ENCODE measurements at places on chromosomes 12 and 14. TPM values are rescaled to one million over a fixed set of nuclear protein-coding genes. Genes with fewer than 3 reads are reported as not detected.

GRCh38 chr12:24363177-24363754 lies 413.8 kb upstream of the SOX5 start:
- no peak overlapping the region for H3K27ac ChIP-seq
- H3K36me3 ChIP-seq = no peaks in the 10 kb centered on the region
- no peaks in the 10 kb centered on the region for H3K27me3 ChIP-seq
- no peak overlapping the region for H3K4me3 ChIP-seq
- H3K4me1 ChIP-seq = peaks cover 18% of the 10 kb centered on the region

DNA sequence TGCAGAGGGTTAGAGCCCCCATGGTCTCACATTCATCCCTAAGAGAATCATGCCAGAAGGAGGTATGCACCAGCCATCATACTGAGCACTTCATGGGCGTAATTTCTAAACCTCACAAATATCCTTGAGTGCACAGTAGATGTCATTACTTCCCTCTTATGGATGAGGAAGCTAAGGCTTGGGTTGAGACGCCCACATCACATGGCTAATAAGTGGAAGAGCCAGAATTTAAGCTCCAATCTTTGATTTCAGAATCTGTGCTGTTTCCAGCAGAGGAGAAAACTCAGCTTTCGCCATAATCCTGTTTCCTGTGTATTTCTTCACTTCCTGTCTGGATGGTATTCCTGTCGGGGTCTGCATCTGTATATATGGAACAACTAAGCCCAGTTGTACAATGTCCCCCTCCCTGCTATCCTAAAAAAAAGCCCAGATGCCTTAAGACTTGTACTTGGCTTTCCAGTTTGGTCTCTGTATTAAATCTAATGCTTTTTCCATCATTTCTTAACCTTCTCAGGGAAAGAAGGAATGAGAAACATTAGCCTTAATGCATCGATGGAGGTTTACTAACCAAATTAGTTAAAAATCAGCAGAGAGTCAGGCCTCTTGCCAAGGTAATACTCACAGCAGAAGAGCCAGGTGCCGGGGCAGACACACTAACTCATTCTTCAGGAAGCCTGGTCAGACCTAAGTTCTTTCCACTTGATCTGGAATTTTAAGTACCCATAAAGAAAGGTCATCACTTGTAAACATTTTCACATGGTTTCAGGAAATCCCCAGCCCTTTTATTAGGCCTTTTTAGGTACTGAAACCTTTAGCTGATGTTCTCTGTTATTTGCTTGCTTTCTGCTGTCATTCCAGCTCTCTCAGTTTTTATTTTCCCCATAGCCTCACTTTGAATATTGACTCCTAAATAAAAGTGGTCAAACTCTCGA lies 5.3 kb downstream of the ISCU start:
- peaks cover 36% of the 10 kb centered on the region for H3K4me1 ChIP-seq
- H3K4me3 ChIP-seq = peak overlapping the region; percentile 46
- no peak for DNase-seq
- H3K36me3 ChIP-seq = peaks cover 9% of the 10 kb centered on the region

SLC4A8 gene
- polyA plus RNA-seq = 6.2 TPM

GRCh38 chr12:20474443-20474842 lies 106.1 kb downstream of the PDE3A start:
- H3K4me3 ChIP-seq = no peak overlapping the region
- DNase-seq = no peak
- no peaks in the 10 kb centered on the region for H3K36me3 ChIP-seq
- no peaks in the 10 kb centered on the region for H3K4me1 ChIP-seq
- H3K27ac ChIP-seq = no peak overlapping the region

FAM186B gene
- polyA plus RNA-seq = not detected

- H3K27ac ChIP-seq = no peak overlapping the region
- no peak overlapping the region for H3K4me3 ChIP-seq
- no peaks in the 10 kb centered on the region for H3K27me3 ChIP-seq
These were observed 485.9 kb downstream of the APAF1 start for GRCh38 chr12:99130808-99131553.

Data from naive B cell (primary cell).